Neural crest cell (in vitro differentiated cells): ENCODE measurements at places on chromosomes 2 and 18. TPM values are rescaled to one million over a fixed set of nuclear protein-coding genes. Genes with fewer than 3 reads are reported as not detected.

Gene GKN2
- not detected in 2 replicates for total RNA-seq

Gene UGT1A8
- not detected in 2 replicates for total RNA-seq

Gene BCL2L11
- 16.4 and 21.9 TPM in 2 replicates for total RNA-seq

Gene UGT1A10
- total RNA-seq, result not detected in 2 replicates

Gene ITGB1BP1
- total RNA-seq, result 59.3 and 61.2 TPM in 2 replicates

Gene ZEB2
- 192 and 200 TPM in 2 replicates for total RNA-seq

Gene KANSL1L
- 18.3 and 19.2 TPM in 2 replicates for total RNA-seq

Gene CAPN14
- total RNA-seq, result 0.36 and 0.47 TPM in 2 replicates

Gene MYO5B
- total RNA-seq, result 0.25 and 0.40 TPM in 2 replicates

Gene PRSS56
- 52.4 and 54.2 TPM in 2 replicates for total RNA-seq

Gene ANKRD30B
- not detected in 2 replicates for total RNA-seq

Gene PPM1B
- 37.4 and 42.3 TPM in 2 replicates for total RNA-seq

GRCh38 chr2:229133155-229133772, 137.8 kb downstream of the PID1 start:
- H3K4me3 ChIP-seq, result no peak overlapping the region
- DNase-seq, result no peak
- no peaks in the 10 kb centered on the region for H3K36me3 ChIP-seq
- no peak overlapping the region for H3K27ac ChIP-seq
- H3K4me1 ChIP-seq, result no peaks in the 10 kb centered on the region

DNA sequence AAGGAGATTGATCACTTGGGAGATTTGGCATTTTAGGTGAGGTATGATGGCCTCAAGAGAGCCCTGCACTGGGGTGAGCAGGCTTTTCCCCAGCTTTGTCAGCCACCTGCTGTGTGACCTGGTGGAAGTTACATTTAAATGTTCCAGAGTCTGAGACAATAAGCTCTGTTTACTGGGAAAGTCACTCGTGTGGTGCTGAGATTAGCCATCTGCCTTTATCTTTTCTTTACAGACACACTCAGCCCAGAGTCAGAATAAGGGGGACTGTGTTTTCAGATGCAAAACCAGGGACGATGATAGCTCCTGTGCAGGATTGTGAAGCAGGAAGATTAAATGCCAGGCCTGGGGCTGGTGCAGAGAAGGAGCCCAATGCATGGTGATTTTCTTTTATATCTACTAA, 47.9 kb downstream of the SH3RF3 start:
- H3K4me3 ChIP-seq, result no peak overlapping the region
- DNase-seq, result no peak
- peaks cover 2% of the 10 kb centered on the region for H3K36me3 ChIP-seq
- no peak overlapping the region for H3K27ac ChIP-seq
- H3K4me1 ChIP-seq, result peaks cover 10% of the 10 kb centered on the region

DNA sequence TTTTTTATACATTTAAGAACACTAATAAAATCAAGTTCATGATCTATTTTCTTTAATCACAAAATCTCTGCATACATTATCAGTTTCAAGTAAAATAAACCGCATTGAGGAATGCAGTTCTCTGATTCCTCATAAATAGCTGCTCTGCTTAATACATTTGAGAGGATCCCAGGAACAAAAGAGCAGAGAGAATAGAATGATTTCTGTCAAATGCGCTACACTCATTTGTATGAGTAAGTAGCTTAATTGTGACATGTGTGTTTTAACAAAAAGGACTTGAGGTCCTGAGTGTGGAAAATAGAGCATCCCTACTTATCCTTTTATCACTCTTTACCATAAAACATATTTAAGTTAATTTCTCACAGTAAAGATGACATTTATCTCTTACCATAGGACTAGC, 134.0 kb downstream of the PID1 start:
- H3K27ac ChIP-seq, result no peak overlapping the region
- H3K36me3 ChIP-seq, result no peaks in the 10 kb centered on the region
- no peak overlapping the region for H3K4me3 ChIP-seq
- H3K4me1 ChIP-seq, result no peaks in the 10 kb centered on the region

- no peak for DNase-seq
- H3K4me1 ChIP-seq, result peaks cover 5% of the 10 kb centered on the region
- H3K27ac ChIP-seq, result no peak overlapping the region
- no peaks in the 10 kb centered on the region for H3K27me3 ChIP-seq
- H3K4me3 ChIP-seq, result no peak overlapping the region
- H3K36me3 ChIP-seq, result peaks cover 8% of the 10 kb centered on the region
Measured at GRCh38 chr2:241741016-241741415, 6.6 kb downstream of the D2HGDH start.

DNA sequence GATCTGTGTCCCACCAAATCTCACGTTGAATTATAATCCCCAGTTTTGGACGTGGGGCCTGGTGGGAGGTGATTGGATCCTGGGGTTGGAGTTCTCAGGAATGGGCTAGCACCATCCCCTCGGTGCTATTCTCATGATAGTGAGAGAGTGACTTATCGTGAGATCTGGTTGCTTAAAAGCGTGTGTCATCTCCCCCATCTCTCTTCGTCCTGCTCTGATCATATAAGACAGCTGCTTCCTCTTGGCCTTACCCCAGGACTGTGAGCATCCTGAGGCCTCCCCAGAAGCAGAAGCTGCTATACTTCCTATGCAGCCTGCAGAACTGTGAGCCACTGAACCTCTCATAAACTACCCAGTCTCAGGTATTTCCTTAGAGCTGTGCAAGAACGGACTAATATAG, 163.7 kb upstream of the NDUFV2 start:
- H3K27ac ChIP-seq, result no peak overlapping the region
- H3K4me3 ChIP-seq, result no peak overlapping the region
- H3K27me3 ChIP-seq, result no peaks in the 10 kb centered on the region
- H3K36me3 ChIP-seq, result no peaks in the 10 kb centered on the region
- peaks cover 24% of the 10 kb centered on the region for H3K4me1 ChIP-seq

DNA sequence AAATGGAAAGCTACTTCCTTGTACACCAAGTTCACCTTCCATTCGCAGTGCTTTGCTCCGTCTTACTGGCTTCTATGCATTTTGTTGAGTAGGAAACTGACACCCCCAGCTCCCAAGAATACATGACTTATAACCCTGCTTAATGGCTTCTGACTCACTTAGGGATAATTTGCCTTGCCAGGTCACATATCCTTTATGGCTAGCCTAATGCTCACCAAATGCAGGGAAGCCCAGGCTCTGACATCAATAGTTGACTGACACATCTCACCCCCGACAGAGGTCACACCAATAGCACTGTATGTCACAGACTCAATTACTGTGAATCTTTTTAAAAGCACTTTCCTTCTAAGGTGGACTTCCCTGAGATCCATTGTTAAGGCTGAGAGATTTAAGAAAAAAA, 147.2 kb downstream of the DTNA start:
- H3K27ac ChIP-seq, result no peak overlapping the region
- H3K4me3 ChIP-seq, result no peak overlapping the region
- DNase-seq, result no peak
- peaks cover 2% of the 10 kb centered on the region for H3K36me3 ChIP-seq

DNA sequence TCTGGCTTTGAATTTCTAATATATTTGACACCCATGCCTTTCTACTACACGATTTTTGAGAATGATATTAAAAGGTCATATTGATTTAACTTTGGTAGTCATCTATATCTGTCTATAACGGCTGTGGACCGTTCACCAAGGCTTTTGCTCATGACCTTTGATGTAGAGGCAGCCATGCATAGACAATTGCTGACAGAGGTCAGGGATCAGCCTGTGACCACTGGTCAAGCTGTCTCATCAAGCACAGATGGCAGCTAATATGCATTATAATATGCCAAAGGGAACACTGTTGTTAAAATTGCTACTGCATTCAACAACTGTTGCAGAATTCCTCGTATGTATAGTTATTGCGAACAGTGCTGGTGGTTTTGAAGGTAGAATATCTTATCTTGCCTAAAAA, 323.9 kb upstream of the DSEL start:
- no peak overlapping the region for H3K4me3 ChIP-seq
- H3K36me3 ChIP-seq, result no peaks in the 10 kb centered on the region
- peaks cover 15% of the 10 kb centered on the region for H3K4me1 ChIP-seq
- no peaks in the 10 kb centered on the region for H3K27me3 ChIP-seq

DNA sequence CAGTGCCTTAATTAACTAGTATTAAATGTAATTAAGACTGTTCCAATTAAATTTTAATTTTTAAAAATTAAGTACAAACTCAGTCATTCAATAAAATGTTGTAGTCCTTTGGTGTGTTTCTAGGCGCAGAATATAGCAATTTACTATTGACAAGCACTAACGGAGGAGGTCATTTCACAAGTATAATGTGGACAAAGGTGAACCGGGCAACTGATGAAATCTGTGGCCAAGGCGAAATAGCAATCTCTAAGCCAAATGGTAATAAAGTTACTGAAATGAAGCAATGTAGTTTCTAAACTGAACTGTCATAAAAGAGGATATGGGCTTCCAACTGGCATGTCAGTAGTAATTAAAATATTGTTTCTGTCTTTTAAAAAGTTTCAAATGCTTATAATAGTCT, 27.5 kb downstream of the FIGN start:
- peaks cover 29% of the 10 kb centered on the region for H3K4me1 ChIP-seq
- no peak overlapping the region for H3K4me3 ChIP-seq
- H3K27me3 ChIP-seq, result no peaks in the 10 kb centered on the region
- DNase-seq, result no peak

DNA sequence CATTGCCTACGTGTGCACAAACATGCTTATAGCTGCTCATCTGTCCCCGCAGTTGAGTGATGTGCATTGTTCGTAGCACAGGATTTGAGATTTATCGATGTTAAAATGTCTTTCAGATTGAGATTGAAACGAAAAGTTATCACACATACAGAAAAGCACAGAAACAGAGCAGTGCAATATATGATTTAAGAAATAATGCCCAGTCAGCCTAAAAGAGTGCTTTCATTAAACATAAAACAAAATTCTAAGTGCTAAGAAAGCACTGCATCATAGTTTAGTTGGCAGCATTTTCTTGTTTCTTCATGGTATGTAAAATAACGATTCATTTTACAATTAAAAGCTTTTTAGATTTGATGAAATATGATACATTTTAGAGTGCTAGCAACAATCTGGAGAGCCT, 31.9 kb upstream of the GORASP2 start:
- no peak for DNase-seq
- peaks cover 5% of the 10 kb centered on the region for H3K4me1 ChIP-seq
- H3K4me3 ChIP-seq, result no peak overlapping the region
- H3K27me3 ChIP-seq, result no peaks in the 10 kb centered on the region
- no peaks in the 10 kb centered on the region for H3K36me3 ChIP-seq
- H3K27ac ChIP-seq, result no peak overlapping the region
